HS-27A (cell line): ENCODE measurements at places on chromosomes 4 and X.
A peak's percentile ranks its signal among the peaks of the same experiment; 100 is the strongest.

GRCh38 chrX:78314561-78314960 lies 12.8 kb downstream of the CYSLTR1 start:
- DNase-seq = no peak

GRCh38 chrX:123085311-123085940 lies 98.7 kb upstream of the GRIA3 start:
- no peak for DNase-seq

DNA sequence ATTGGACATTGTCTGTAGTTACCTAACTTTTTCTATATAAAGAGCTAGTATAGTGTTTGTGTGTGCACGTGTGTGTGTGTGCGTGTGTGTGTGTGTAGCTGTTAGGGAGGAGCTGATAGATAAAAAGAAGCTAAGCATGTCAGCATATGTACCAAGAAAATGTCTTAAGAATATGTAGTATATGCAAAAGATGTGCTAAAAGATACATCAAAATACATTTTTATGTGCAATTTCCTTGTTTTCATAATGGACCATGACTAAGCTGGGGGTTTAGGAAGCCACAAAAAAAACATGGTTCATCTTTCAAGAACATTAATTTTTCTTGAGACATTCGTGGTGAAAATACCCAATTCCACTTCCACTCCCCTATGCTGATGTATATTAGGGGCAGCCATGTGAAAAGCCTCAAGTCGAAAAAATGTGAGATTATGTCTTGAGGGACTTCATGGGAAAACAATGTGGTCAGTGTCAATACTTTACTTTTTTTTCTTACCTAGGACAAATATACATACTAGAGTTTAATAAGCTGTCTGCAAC lies 1599.7 kb downstream of the ARAP2 start:
- no peak for DNase-seq

GRCh38 chr4:184655889-184656869 lies 6.6 kb downstream of the PRIMPOL start:
- DNase-seq = no peak

- DNase-seq = no peak
Observed at GRCh38 chr4:142824368-142824767, 21.7 kb downstream of the INPP4B start.

DNA sequence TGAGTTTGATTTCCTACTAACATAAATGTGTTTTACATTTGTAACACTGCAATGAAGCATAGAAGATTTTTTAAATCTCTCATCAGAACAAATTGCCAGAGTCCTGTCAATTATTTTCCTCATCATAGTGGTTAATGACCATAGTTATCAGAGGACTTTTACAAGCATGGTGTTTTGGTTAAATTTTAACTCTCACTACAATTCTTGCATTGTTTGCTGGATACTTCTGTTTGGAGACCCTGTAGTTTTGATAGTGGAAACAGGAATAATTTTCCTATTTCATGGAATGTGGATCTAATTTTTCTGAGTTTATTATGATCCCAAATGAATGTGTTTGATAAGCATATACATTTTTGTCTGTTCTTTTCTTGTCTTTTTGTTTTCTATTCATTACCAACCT lies 16.8 kb downstream of the NIPAL1 start:
- no peak for DNase-seq

DNA sequence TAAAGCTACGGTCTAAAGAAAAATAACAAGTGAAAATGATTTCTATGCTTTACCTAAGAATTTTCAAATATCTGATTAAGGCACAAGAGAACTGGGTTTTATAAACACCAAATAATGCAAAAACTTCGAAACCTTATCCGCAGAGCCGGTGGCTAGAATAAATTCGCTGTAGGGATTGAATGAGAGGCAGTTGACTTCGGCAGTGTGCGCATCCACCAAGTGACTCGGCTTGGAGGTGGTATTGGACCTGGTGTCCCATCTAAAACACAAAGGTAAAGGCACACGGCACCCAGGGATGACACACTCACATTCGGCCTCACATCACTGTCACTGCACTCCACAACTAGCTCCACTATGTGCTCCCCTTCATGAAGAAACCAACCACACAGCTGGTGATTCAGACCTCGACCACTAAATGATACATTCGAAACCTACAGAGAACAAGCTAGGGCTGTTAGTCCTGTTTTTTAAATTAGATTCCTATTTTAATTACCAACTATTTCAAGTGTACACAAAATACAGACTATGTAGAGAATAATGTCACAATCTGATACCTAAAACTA lies 17.5 kb downstream of the RBBP7 start:
- DNase-seq = no peak

DNA sequence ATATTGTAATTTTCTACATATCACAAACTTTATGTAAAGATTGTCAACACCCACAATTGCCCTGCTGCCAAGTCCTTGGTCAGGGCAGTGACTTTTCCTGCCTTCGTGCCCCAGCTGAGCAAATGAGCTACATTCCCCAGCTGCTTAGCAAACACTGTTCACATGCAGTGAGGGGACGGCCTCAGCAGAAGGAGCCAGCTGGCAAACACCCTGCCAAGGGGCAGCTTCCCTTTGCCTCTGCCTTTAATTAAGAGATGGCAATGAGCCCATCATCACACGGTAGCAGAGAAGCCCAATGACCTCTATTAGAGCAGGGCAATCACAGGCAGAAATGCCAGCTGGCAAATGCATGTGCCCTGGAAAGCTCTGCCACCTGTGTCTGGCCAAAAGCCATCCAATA lies 253.4 kb downstream of the EPHA5 start:
- DNase-seq = peak; percentile 5

DNA sequence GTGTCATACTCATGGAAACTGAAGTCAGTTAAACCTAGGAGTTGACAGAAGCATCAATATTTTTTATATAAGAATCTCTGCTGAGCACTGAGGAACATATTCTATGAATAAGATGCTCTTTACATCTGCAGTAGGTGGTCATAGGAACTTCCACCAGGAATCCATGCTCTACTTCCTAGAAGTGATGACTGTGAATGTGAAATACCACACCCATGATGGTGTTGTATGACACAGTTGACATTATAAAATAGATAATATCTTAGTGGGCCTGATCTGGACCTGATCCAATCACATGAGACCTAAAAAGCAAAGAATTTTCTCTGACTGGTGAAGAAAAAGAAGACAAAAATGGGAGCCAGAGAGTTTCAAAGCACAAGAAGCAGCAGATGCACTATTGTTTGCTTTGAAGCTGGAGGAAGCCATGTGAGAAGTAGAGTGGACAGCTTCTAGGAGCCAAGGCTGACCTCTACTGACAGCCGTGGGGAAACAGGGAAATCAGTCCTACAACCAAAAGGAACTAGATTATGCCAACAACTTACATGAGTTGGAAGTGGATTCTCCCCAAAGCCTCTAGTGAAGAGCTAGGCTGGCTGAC lies 68.6 kb upstream of the HS3ST1 start:
- no peak for DNase-seq

GRCh38 chr4:48578132-48578968 lies 88.3 kb downstream of the ZAR1 start:
- DNase-seq = peak; percentile 43

DNA sequence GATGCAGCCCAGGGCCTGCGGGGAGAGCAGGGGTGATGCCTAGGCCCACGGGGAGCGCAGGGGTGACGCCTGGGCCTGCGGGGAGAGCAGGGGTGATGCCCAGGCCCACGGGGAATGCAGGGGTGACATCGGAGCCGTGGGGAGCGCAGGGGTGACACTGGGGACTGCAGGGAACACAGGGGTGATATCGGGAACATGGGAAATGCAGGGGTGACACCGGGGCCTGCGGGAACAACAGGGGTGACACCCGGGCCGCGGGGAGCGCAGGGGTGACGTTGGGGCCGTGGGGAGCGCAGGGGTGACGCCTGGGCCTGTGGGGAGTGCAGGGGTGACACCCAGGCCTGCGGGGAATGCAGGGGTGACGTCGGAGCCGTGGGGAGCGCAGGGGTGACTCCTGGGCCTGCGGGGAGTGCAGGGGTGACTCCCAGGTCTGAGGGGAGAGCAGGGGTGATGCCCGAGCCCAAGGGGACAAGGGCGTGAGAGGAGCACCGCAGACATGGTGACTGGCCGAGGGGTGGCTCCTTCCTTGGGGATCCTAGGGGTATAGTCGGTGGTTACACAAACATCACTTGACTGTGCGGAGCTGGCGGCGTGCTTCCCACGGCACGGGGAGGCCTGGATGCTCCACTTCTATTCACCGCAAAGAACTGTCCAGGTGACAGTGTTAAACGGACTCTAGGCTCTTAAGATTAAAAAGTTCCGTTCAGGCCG lies 38.0 kb downstream of the GAK start:
- DNase-seq = no peak

GRCh38 chr4:62474802-62475201 lies 1274.7 kb downstream of the ADGRL3 start:
- no peak for DNase-seq

GRCh38 chr4:101415962-101416361 lies 68.6 kb upstream of the PPP3CA start:
- DNase-seq = no peak

- DNase-seq = no peak
Observed at GRCh38 chr4:178081176-178081575, 638.9 kb upstream of the AGA start.

DNA sequence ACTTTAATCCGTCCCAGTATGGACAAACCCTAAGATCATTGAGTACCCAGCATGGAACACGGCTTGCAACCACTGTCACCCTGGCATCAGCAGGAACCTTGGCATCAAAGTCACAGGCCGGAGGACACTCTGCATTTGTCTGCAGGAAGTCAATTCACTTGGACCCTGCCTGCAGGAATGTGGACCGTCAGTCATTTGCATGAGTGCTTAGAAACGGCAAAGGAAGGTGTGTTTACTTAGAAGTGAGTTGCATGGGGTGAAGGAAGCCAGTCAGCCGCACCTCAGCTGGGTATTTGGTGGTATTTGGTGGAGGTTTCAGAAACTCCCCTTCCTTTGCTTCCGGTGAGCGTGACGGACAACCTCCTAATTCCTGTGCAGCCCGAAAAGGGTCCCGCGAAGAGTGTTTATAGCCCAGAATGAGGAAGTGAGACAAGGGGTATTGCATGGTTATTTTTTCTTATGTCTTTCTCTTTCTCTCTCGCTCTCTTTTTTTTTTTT lies 15.5 kb downstream of the P2RY8 start:
- DNase-seq = no peak

DNA sequence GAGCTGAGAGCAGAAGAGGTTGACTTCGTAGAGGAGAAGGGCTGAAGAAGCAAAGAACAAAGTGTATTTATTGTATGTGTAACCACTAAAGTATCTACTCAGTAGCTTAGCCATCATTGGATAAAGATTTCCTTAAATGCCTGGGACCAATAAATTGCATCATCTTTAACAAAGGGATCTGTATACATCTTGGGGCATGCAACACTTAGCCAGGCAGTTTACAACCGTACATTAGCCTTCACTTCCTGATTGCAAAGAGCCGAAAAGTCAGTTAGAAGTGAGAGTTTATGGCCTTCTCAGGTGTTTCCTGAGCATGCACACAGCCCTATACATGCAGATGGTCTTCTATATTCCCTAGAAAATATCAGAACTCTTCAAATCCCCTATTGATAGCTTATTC lies 68.0 kb upstream of the MAGED1 start:
- no peak for DNase-seq

GRCh38 chr4:7926822-7927221 lies 12.8 kb downstream of the AFAP1 start:
- DNase-seq = no peak

GRCh38 chrX:38465686-38466085 lies 95.7 kb upstream of the TSPAN7 start:
- no peak for DNase-seq

DNA sequence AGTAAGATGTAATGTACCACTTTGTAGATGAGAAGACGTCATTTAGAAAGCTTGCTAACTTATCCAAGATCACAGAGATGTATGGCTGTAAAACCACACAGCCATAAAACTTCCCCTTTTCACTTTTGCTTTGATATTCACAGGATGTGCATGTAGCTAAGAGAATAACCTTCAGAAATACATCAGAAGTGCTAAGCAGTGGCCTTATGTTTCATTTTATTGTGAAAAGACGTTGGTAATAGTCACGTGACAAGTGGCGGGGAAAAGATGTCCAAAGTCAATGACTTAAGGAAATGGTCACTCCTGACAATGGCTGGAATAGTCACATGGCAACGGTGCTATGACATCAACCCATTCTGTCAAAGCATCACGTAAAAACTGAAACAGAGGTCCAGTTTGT lies 12.9 kb upstream of the WDR17 start:
- no peak for DNase-seq

DNA sequence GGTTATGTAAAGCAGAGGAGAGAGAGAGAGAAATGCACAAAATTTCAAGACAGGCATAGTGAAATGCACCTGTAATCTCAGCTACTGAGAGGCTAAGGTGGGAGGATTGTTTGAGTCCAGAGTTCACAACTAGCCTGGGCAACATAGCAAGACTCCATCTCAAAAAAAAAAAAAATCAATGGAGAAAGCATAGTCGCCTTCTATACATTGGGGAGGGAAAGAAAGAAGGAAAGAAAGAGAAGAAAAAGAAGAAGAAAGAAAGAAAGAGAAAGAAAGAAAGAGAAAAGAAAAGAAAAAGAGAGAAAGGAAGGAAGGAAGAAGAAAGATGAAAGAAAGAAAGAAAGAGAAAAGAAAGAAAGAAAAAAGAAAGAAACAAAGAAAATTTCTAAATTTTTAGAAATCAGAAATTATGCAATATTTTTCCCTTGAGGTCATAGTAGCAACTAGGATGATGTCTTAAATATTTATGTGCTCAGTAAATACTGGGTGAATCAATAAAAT lies 53.4 kb downstream of the DKK2 start:
- no peak for DNase-seq

GRCh38 chrX:17377091-17377717 lies 2.2 kb downstream of the NHS start:
- no peak for DNase-seq

GRCh38 chr4:138724530-138724929 lies 291.1 kb upstream of the NOCT start:
- no peak for DNase-seq

GRCh38 chr4:81470456-81471297 lies 1.0 kb downstream of the RASGEF1B start:
- DNase-seq = no peak

DNA sequence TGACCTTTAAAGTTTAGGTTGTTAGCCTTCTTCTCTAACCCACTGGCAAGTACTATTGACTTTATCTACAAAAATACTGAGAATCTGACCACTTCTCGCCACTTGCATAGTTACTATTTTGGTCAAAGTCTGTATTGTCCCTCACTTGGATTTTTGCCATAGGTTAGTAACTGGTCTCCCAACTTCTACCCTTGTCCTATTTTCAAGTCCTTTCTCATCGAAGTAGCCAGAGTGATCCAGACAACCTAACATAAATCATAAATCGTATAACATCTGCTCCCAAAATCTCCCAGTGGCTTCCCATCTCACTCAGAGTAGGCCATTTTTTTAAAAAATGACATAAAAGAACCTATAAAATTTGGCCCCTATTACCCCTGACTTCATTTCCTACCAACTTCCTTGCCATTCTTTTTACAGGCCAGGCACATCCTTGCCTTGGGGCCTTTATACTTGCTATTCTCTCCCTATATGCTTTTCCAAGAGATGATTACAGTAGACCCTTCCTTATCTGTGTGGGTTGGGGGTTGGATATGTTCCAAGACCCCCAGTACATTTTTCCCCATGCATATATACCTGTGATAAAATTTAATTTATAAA lies 29.0 kb downstream of the WDFY3 start:
- DNase-seq = no peak
